ENCODE measurements at places on chromosomes 6 and 20.

DNA sequence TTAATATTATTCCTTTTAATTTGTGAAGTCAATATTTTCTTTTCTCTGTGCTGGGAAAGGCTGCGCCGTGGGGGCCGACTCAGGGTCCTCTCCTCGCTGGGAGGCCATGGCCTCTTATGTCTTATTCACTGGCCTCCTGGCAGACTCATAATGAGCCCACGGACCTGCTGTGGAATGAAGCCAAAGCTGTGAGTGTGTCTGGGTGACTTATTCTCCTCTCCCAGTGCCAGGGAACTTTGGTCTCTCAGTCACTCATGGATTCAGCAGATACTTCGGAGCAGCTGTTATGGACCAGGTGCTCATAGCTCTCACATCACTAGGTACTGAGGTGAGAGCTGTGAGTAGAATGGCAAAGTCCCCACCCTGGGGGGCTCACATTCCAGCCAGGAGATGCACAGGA is 297.6 kb downstream of the CDH26 start:
- no peak for DNase-seq

DNA sequence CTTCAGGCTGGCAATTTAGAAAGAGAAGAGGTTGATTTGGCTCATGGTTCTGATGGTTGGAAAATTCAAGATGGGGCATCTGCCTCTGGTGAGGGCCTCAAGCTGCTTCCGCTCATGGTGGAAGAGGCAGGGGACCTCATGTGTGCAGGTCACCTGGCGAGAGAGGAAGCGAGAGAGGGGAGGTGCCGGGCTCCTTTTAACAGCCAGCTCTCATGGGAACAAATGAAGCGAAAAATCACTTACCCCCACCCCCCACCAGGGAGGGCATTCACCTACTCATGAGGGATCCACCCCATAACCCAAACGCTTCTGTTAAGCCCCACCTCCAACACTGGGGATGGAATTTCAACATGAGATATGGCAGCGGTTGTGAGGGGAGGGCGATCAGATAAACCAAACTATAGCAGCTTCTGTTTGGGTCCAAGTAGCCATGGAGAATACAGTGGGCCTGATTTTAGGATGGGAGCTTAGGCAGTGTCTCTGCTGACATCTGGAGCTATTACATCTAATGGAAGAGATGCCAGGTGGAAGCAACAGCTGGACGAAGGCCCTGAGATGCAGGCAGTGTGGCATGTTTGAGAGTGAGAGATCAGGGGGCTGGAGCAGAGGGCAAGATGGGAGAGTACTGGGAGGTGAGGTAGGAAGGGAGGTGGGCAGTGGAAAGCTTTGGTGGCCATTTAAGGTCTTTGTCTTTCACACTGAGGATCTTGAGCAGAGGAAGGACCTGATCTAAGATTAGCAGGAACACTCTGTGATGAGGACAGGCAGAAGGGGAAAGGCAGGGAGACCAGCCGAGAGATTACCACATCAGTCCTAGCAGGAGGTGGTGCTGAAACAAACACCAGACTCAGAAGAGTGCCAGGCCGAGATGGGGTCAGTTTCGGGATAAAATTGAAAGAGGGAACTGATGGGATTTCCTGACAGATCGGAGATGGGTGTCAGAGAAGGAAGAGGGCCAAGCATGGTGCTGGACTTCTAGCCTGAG is 161.8 kb downstream of the NFATC2 start:
- no peak for DNase-seq

GRCh38 chr20:20224806-20225205 is 143.1 kb upstream of the INSM1 start:
- DNase-seq = no peak

- DNase-seq = no peak
Observed at GRCh38 chr20:62736026-62736406, 27.4 kb downstream of the NTSR1 start.

GRCh38 chr6:56713254-56713672 is 70.6 kb upstream of the DST start:
- DNase-seq = peak; percentile 61

- no peak for DNase-seq
Observed at GRCh38 chr20:43942201-43942590, 27.5 kb downstream of the TOX2 start.

DNA sequence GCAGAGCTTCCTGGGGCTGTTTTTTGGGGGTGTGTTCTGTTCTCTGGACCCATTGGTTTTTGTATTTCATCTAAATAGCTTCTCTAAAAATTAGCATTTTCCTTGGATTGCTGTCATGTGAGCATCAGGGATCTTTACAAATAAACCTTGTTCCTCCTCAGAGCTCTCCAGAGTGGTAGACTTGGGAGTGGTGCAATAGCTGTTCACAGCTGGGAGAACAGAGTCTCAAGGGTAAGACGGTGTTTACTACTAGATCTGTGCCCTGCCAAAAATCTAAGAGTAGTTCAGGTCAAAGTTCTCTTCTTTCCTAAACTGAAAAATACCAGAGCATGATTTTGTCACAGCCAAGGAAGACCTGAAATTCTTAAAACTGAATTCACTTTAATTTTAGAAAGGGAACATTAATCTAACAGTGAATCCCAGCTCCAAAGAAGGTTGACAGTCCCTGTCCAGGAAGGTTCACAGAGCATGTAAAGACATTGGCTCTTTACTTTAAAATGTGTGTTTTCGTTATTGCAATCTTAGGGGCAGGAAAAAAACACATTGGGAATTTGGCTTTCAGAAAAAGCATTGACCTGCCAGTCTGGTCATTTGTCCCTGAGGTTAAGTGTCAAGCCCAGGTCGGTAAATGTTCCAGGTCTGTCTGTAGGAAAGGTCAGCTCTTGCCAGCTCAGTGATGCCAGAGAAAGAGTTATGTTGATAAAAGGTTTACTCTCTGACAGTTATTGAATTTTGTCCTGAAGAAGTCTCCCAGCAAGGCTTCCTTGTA is 43.3 kb downstream of the VAPB start:
- DNase-seq = no peak

DNA sequence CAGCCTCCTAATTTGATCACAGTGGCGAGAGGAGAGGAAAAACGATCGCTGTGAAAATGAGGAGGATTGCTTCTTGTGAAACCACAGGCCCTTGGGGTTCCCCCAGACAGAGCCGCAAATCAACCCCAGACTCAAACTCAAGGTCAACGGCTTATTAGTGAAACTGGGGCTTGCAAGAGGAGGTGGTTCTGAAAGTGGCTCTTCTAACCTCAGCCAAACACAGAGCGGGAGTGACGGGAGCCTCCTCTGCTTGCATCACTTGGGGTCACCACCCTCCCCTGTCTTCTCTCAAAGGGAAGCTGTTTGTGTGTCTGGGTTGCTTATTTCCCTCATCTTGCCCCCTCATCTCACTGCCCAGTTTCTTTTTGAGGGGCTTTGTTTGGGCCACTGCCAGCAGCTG is 28.7 kb downstream of the SAYSD1 start:
- DNase-seq = no peak

Data from GM04504 (cell line).